Caco-2 (cell line): ENCODE measurements at places on chromosomes 13 and 19. TPM values are rescaled to one million over a fixed set of nuclear protein-coding genes. Genes with fewer than 3 reads are reported as not detected.

Gene SPC24
- total RNA-seq = 35.7 and 44.8 TPM in 2 replicates

Gene ING1
- total RNA-seq = 16.4 and 17.9 TPM in 2 replicates

Gene HIPK4
- total RNA-seq = not detected in 2 replicates

Gene DNAAF3
- total RNA-seq = 0.45 and 0.91 TPM in 2 replicates

Gene RNF17
- 0.14 TPM in 2 replicates for total RNA-seq

Gene GAPDHS
- total RNA-seq = not detected in 2 replicates

Gene CDADC1
- 14.4 and 15.9 TPM in 2 replicates for total RNA-seq

Gene CLDN10
- not detected in 2 replicates for total RNA-seq

Gene STOML3
- 0.16 and 0.43 TPM in 2 replicates for total RNA-seq

Gene VAV1
- total RNA-seq = not detected in 2 replicates

Gene CYP4F12
- 0.16 and 0.39 TPM in 2 replicates for total RNA-seq

Gene GJB6
- total RNA-seq = not detected in 2 replicates
